Central memory CD8-positive, alpha-beta T cell (primary cell): ENCODE measurements at places on chromosomes 2 and 18.

DNA sequence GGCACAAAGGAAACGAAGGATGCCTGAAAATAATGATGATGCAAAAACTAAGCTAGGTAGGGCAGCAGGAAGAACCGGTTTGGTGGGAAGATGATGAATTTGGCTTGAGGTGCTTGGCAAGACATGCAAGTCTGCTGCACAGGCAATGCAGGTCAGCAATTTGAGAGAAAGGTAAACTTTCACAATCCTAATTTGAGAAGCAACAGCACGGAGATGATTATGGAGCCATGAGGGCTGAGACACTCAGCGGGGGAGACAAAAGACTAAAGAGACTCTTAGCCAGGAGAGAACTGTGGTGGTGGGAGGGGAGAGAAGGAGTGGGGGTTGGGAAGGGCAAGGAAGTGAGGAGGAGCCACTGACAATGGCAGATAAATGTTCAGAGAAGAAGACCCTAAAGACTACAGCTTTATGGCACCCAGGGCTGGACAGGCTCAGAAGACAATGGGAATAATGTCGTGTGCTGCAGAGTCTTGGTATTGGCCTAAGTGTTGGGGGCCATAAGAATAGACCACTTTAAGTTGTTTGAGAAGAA, 19.4 kb upstream of the RNF149 start:
- no peak for DNase-seq

DNA sequence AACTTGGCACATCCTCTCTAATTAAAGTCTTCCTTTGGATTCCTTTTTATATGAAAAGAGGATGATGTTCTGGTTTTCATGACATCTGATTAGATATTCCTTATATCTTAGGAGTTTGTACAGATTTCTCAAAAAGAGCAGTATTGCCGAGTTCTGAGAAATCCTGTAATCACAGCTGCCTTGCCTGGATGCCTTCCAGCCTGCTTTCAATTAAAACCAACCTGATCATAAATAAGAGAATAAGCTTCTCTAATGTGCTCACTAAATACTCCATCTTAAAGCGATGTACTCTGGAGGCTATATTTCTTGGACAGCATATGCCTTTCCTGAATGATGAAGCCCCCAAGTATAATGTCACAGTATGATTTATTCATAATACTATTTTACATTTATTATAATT, 1203.8 kb upstream of the PIK3C3 start:
- DNase-seq, result no peak

- DNase-seq, result no peak
Measured at GRCh38 chr18:48007955-48008701, 77.7 kb upstream of the SMAD2 start.

GRCh38 chr2:119774026-119774425, 14.3 kb downstream of the PTPN4 start:
- no peak for DNase-seq

GRCh38 chr2:158998551-158999248, 30.3 kb downstream of the TANC1 start:
- no peak for DNase-seq
